ENCODE measurements at places on chromosomes 13 and 19. TPM values are rescaled to one million over a fixed set of nuclear protein-coding genes. Genes with fewer than 3 reads are reported as not detected.

The SNRPD2 gene
- 303 TPM for total RNA-seq

The TDRD12 gene
- total RNA-seq: 0.36 TPM

The PRSS57 gene
- not detected for total RNA-seq

The GSX1 gene
- total RNA-seq: not detected

The CEACAM16 gene
- total RNA-seq: not detected

The LILRB3 gene
- total RNA-seq: not detected

The FUT1 gene
- total RNA-seq: under 0.01 TPM

The BRSK1 gene
- 5.2 TPM for total RNA-seq

The CAMSAP3 gene
- total RNA-seq: not detected

The SIGLEC12 gene
- total RNA-seq: not detected

The PROZ gene
- not detected for total RNA-seq

The CGB2 gene
- not detected for total RNA-seq

The GPI gene
- total RNA-seq: 132 TPM

The CAPN12 gene
- total RNA-seq: not detected

The C13orf46 gene
- 0.27 TPM for total RNA-seq

The MCEMP1 gene
- not detected for total RNA-seq
